ENCODE measurements at places on chromosomes 7 and 10.

GRCh38 chr10:4285121-4285520, 500.1 kb upstream of the KLF6 start:
- no peak for DNase-seq

- no peak for DNase-seq
Observed at GRCh38 chr7:157292770-157293412, 43.9 kb upstream of the DNAJB6 start.

GRCh38 chr10:69504576-69505250, 53.4 kb downstream of the TSPAN15 start:
- no peak for DNase-seq

GRCh38 chr10:19332304-19332703, 283.7 kb downstream of the MALRD1 start:
- no peak for DNase-seq

GRCh38 chr10:128875030-128875744, 591.9 kb upstream of the MGMT start:
- no peak for DNase-seq

- no peak for DNase-seq
Observed at GRCh38 chr7:54560723-54561122, 18.5 kb downstream of the VSTM2A start.

- no peak for DNase-seq
Observed at GRCh38 chr7:130768854-130769253, 34.8 kb upstream of the KLF14 start.

- DNase-seq, result peak; percentile 61
Observed at GRCh38 chr10:15789793-15790525, 70.2 kb upstream of the ITGA8 start.

- DNase-seq, result no peak
Observed at GRCh38 chr7:51035716-51036115, 253.0 kb upstream of the GRB10 start.

GRCh38 chr10:6953271-6953801, 373.3 kb upstream of the PRKCQ start:
- no peak for DNase-seq

- no peak for DNase-seq
Observed at GRCh38 chr10:47164800-47165128, 135.2 kb upstream of the GDF10 start.

GRCh38 chr10:110335314-110336064, 30.8 kb upstream of the SMNDC1 start:
- DNase-seq, result no peak

- no peak for DNase-seq
Observed at GRCh38 chr10:95172851-95173250, 21.2 kb upstream of the ACSM6 start.

DNA sequence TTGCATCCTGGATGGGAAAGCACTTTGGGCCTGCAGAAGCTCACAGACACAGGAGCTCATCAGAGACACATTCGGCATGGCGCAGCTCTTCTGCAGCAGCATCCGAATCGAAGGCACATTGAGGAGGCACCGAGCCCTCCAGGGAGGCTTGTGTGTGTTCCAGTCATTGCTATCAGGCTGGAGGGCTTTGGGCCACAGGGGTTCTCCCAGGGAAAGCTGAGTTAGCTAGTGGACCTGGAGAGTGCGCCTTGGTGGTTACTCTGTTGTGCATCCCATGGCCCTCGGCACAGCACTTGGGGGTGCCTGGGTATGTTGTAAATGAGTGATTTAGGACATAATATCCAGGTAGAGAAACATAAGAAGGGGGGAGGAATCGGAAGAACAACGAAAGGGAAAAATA, 388.7 kb upstream of the RNF32 start:
- no peak for DNase-seq

DNA sequence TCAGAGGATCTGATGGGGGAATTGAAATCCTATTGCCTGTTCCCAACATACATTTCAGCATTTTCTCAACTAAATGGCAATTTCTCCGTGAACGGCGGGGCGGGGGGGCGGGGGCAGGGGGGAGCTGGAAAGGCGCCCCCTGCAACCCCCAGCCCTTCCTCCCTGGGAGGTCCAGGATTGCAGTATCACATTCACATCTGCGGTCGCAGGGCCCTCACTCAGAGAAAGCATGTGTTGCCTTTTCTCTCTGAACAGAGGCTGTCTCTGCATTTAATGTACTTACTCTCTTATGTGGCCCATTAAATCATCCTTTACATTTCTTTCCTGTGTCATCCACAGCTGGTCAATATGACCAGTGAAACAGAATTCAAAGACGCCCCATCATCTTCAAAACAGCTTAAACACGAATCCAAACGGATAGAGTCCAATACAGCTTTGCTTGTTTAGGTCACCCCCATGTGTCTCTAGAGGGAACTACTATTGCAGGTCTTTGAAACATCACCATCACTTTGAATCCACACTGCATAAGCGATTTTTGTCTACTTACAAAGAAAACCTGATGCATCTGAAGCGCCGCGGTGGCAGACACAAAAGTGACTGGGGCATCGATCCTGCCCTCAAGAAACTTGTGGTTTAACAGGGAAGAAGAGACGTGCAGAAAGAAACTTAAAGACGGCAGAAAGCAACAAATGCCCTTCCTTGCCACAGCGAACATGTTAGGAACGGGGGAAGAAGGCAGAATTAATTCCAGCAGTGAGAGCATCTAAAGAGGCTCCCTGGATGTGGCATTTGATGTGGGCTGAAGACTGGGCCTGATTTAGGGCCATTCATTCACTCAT, 17.0 kb upstream of the ECHDC3 start:
- DNase-seq, result no peak

GRCh38 chr10:97128039-97128492, 57.7 kb downstream of the SLIT1 start:
- no peak for DNase-seq

DNA sequence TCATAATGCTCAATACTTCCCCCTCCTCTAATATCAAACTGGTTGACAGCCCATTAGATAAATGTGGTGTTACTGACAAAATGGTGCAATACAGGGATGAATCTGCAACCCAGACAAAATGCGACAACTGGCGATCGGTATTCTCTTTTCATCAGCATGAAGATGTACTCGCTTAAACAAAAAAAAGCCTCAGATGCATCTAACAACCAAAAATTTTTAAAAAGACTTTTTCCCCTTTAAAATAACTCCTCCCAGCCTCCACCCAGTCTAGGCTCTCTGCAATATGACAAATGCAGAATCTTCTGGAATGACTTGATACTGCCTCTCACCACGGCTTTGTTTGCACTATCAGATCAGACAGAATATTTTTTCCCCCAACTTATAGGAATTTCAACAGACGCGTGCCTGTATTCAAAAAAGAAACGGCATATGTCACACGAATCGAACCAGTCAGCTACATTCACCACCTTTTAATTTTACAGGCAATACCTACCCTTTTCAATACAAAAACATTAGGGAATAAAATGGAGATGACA, 1.2 kb downstream of the YWHAG start:
- DNase-seq, result no peak

GRCh38 chr10:124547647-124548168, 86.1 kb downstream of the LHPP start:
- DNase-seq, result no peak

DNA sequence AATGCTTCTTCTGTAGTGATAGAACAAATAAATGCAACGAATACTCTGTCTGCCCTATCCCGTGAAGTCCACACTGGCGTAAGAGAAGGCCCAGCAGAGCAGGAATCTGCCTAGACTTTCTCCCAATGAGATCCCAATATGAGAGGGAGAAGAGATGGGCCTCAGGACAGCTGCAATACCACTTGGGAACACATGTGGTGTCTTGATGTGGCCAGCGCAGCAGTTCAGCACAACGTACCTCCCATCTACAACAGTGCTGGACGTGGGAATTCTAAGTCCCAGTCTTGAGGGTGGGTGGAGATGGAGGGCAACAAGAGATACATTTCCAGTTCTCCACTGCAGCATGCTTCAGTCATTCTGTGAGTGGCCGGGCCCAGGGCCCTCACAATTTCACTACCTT, 45.8 kb downstream of the FIGNL1 start:
- no peak for DNase-seq

- no peak for DNase-seq
Observed at GRCh38 chr10:29841724-29842649, 207.2 kb upstream of the SVIL start.

DNA sequence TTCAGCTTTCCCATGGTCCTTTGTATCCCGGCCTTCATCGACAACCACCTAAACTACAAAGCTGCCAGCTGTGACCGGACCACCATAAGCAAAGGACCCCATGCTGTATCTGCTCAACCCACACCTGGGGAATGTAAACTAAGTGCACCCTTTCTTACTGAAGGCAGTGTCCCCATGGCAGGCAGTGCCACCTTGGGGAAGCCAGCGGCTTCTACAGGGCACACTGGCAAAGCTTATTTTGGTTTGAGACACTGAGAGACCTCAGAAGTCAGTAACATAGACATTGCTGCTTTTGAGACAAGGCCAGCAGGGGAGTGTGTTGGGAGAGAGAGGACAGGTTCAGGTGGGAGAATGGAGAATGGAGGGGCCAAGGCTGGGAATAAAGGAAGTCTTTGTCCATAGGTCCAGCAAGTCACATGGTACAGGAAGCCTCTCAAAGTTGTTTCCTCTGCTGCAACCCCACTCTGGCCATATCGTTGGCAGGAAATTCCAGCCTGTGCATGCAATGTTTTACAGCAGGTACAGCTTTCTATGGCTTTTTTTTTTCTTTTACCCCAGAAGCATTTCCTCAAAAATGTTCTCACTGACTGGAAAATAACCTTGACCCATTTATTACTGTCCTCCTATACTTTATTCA, 85.9 kb upstream of the NPVF start:
- DNase-seq, result no peak

DNA sequence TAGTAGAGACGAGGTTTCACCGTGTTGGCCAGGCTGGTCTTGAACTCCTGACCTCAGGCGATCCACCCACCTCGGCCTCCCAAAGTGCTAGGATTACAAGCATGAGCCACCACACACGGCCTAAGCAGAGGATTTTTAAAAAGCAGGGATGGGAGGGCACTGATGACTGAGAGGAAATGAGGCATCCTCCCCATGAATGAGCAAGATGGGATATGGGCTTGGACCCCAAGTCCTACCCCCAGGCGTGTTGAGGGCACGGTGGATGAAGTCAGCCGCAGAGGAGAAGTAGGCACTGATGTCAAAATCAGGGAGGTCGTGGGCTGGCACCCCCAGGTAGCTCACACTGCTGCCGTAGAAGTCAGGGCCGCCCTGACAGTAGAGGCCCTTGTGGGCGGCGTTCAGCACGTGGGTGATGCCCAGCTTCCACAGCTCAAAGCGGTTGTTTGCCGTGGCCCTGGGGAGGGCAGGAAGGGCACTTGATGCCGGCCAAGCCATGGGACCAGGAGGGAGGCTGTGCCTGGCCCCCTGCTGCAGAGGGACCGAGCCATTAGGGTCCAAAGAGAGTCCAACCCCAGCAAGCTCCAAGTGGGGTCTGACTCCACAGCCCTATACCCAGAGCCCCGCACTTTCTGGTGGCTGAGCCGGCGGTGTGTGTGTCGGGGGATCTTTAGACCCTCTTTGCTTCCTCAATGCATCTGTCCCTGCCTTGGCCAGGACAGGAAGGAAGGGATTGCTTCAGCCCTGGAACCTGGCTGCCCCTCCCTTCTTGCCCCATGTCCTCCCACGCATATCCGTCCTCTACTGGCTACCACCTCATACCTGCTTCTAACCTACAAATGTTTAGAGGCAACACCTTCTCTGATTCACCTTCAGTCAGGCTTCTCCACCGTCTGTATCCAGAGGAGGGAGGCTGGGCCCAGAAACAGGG, 3.4 kb upstream of the SAMD8 start:
- no peak for DNase-seq

DNA sequence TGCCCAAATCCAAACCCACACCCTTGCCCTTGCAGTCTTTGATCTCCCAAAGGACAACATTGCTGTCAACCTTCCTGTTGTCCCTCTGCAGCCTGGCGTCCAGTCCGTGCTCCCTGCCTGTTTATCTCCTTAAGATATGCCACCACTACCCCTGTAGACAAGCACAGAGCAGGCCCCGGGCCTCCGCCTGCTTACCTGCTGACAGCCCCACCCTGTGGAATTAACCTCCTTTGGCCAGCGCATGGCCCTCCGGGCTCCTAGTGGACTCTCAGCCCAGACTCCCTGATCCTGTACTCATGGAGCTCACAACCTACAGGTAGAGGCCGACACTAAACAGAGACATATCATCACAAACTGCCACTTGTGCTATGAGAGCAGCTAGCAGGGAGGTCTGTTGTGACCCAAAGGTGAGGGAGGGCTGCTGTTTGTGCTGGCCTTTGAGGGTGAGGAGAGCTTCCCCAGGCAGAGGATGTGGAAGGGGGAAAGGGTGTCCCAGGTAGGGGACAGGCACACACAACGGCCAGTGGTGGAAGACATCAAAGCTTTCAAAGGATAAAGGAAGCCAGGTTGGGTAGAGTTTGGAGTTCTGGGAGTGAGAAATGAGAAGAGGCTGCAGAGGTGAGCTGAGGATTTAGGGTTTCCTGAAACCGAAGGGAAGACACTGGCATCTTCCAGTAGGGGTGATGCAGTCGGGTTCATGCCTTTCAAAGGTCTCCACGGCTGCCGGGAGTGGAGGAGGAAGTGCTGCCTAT, 174.5 kb upstream of the ZMIZ1 start:
- DNase-seq, result no peak

DNA sequence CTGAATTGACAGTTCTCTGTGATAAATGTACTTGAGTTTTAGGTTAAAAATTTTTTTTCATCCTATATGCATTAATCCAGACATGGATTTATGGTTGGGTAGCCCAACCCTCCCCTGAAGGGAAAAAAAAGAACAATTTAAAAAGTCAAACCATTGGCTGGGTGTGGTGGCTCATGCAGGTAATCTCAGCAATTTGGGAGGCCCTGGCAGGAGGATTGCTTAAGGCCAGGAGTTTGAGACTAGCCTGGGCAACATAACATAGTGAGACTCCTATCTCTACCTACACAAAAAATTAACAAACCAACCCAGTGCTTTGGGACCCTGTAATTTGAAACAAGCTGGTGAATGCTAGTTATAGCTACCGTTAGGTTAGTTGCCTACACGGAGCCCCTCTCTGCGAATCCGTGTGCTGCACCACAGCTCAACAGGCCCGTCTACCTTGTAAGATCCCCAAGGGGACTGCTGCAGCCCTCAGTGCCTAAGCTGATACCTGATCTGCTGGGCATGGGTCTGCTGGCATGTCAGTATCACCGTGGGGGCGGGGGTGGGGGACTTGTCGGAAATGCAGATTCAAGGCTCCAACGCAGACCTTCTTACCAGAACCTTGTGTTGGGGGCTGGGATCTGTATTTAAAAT, 32.8 kb downstream of the TSPAN14 start:
- DNase-seq, result no peak

DNA sequence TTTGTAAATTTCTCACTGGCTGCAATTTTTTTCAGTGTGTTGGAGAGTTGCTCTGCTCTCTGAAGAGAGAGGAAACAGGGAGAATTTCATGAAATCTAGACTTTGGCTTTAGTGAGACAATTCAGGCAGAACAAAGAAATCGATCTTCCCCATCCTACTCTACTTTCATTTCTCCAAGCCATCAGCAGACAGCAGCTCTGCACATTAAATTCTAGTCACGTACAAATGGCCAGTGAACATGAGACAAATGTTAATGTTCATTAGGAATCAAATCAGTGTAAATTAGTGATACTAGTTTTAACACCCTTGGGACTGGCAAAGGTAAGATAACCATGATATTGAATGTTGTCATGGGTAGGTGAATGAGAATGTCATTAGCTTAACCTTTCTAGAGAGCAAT, 140.8 kb downstream of the ANLN start:
- no peak for DNase-seq

Measured in AG09319 (cell line).